ENCODE measurements at places on chromosomes 1 and 21.

- no peak for DNase-seq
- H3K27ac ChIP-seq = no peak overlapping the region
- no peaks in the 10 kb centered on the region for H3K36me3 ChIP-seq
- no peaks in the 10 kb centered on the region for H3K27me3 ChIP-seq
- no peak overlapping the region for H3K4me3 ChIP-seq
These were observed 113.4 kb downstream of the GRIK3 start for GRCh38 chr1:36920801-36921405.

- no peaks in the 10 kb centered on the region for H3K4me1 ChIP-seq
- H3K36me3 ChIP-seq = no peaks in the 10 kb centered on the region
- no peak overlapping the region for H3K27ac ChIP-seq
- no peak for DNase-seq
- no peaks in the 10 kb centered on the region for H3K27me3 ChIP-seq
These were observed 6.1 kb downstream of the CCDC18 start for GRCh38 chr1:93186667-93187066.

DNA sequence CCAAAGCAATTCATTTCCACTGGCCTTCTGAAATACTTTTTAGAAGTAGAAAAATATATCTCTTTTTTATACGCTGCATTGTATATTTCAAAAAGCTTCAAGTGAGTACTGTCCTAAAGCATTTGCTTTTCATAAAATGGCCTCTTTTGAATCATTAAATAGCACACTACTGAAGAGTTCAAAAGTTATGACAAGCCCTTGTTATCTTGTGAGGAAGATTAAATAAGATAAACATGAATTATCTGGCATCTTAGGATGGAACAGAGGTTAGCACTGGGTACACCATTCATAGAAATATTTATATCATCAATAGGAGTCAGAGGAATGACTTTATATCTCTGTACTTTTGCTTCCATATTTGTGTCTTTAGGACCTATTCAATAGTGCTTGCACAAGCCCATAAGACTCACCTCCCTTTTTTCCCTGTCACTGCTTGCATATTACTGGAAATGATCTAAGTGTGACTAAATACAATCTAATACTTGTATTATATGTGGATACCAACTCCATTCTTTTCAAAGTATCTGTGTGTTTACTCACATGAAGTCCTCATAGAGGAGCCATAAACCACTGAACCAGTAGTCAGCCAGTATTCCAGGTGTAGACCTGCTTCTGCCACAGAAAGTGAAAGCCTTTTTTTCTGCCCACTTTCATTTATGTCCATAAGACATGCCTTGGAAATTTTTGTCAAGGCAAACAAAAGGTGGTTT lies 274.2 kb upstream of the C1orf105 start:
- no peak overlapping the region for H3K4me3 ChIP-seq
- H3K4me1 ChIP-seq = no peaks in the 10 kb centered on the region
- H3K27ac ChIP-seq = no peak overlapping the region
- no peak for DNase-seq

DNA sequence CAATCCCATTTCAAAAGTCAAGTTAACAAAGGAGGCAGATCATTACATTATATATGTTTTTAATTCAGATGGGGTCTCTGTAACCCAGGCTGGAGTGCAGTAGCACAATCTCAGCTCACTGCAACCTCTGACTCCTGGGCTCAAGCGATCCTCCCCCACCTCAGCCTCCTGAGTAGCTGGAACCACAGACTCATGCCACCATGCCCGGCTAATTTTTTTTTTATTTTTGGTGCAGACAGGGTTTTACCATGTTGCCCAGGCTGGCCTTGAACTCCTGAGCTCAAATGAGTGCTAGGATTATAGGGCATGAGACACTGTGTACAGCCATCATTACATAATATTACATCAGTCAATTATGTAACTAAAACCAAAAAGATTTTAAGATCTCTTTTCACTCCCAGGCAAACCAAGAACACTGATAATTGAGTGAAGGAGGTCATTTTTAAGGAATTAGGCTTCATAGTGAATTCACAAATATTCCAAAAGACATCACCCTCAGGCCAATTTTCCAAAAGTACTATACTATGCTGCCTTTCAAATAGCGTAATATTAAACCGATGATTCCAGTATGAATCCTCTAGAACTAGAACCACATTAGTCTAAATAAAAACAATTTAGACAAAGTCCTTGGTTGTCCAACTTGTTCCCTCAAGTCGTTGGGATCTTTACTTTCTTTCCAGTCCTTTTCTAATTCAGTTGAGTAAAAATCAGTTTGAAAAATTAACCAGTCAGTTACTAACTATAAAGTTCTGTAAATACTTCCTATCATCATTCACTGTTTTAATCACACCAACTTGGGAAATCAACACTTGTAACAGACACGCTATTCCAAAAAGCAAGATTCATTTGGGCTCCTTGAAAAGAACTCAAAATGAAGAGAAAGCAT lies 16.1 kb downstream of the TOMM20 start:
- H3K4me3 ChIP-seq = no peak overlapping the region
- no peak overlapping the region for H3K27ac ChIP-seq
- H3K36me3 ChIP-seq = peaks cover 29% of the 10 kb centered on the region
- no peaks in the 10 kb centered on the region for H3K27me3 ChIP-seq

- H3K27me3 ChIP-seq = no peaks in the 10 kb centered on the region
- no peak for DNase-seq
- H3K4me1 ChIP-seq = no peaks in the 10 kb centered on the region
- no peak overlapping the region for H3K27ac ChIP-seq
- no peak overlapping the region for H3K4me3 ChIP-seq
These were observed 30.1 kb upstream of the PLEKHG5 start for GRCh38 chr1:6521536-6521935.

GRCh38 chr1:100517515-100517914 lies 20.4 kb upstream of the GPR88 start:
- H3K36me3 ChIP-seq = peaks cover 5% of the 10 kb centered on the region
- no peak overlapping the region for H3K27ac ChIP-seq
- H3K4me1 ChIP-seq = no peaks in the 10 kb centered on the region
- H3K27me3 ChIP-seq = no peaks in the 10 kb centered on the region
- H3K4me3 ChIP-seq = no peak overlapping the region
